Fibroblast of upper back skin (primary cell): ENCODE measurements at places on chromosomes 11 and 22.

DNA sequence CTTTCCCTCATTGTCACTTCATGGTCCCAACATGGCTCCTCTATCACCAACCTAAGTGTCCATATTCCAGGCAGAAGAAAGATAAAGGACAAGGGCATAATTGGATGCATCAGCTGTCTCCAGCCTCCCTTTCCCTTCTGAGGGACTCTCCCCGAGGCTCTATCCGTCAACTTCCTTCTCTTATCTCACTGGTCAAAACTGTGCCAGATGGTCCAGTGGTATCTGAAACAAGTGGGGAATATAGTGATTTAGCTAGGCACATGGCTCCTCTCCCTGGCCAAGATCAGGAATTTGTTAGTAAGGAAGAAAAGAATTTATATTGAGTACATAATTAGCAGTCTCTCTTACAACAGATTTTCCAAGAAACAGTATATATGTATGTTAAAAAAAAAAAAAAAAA is 12.6 kb upstream of the SPON1 start:
- DNase-seq = no peak

- no peak for DNase-seq
These were observed 170.9 kb upstream of the CTSC start for GRCh38 chr11:88508418-88508758.

DNA sequence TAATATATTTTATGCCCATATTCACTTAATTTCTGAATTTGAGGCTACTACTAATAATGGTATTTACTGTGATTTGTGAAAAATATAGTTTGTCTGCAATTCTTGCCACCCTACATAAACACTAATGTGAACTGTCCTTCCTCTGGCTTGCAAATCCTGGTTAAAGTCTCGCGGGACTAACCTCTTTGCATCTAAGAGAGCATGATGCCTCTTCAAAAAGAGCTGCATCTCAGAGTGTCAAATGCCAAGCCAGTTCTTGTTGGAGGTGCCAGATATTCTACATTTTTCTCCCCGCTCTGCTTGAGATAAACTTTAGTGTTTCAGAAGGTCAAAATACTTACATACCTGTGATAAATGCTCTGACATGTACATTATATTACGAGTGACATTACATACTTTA is 2.1 kb downstream of the ARHGAP42 start:
- DNase-seq = no peak

- no peak for DNase-seq
These were observed 92.3 kb downstream of the GAB2 start for GRCh38 chr11:78325274-78325781.

GRCh38 chr11:61775606-61776554 is 16.5 kb downstream of the TMEM258 start:
- DNase-seq = no peak

- no peak for DNase-seq
These were observed at the start of gene MS4A15 for GRCh38 chr11:60756307-60757032. Gene MS4A15, plus strand, starts transcription at chr11:60756867. Its CDS starts 6,867 bp downstream, at chr11:60763734.

DNA sequence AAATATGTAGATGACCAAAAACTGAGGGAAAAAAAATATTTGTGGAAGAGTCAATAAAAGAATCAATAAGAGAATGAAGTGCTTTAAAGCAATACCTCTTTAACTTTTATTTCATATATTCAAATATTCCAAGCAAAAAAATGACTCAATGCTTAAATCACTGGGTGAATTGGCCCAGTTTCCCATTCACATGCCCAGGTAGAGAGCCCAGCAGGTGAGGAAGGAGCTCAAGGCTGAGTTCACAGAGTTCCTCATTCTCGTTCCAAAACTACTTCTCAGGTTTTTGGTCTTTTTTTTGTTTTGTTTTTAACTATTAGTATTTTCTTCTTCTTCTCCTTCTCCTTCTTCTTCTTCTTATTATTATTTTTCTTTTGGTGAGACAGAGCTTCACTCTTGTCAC is 30.2 kb downstream of the SLC1A2 start:
- no peak for DNase-seq

DNA sequence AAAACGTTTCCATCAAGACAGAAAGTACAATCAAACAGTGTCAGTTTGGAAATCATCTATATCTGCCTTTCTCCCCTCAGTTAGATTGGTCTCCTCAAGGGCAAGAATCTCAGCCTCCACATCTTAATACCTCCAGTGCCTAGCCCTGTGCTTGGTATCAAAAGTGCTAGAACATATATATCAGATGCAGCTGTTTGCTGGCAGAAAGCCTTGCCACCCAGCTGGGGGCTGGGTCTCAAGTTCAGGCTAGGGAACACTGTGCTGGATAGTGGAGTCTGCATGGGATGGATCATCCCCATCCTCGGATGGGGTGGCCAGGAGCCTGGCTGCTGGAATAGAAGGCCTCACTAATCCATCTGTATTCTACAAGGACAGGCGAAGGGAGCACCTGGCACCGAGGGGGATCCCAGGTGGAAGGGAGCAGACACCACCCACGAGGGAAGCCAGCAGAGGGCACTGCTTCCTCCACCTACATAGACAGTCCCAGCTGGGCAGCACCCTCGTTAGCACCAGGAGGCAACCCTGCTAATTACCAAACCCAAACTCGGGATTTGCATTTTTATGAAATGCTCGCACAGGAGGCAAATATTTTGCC is 602.2 kb downstream of the BUD13 start:
- DNase-seq = no peak

DNA sequence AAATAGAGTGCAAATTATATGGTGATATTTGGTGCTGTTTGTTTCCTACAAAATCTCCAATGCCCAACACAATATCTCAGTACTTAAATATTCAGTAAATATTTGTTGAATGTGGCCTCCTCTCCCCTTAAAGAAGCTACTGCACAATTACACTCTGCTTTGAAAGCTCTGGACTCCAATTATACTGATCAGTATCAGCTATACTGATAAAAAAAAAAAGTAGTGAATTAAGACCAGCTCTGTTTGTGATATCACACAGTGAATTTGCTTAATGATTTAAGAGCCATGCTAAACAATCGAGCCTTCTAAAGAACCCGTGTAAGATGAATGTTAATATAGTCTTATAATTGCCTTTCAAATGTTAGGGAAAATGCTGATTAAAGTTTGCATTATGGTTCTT is 543.2 kb upstream of the API5 start:
- no peak for DNase-seq

GRCh38 chr22:46077669-46078099 is 72.6 kb upstream of the PPARA start:
- DNase-seq = no peak

- DNase-seq = no peak
These were observed 39.1 kb downstream of the SNX19 start for GRCh38 chr11:130876931-130877915.

DNA sequence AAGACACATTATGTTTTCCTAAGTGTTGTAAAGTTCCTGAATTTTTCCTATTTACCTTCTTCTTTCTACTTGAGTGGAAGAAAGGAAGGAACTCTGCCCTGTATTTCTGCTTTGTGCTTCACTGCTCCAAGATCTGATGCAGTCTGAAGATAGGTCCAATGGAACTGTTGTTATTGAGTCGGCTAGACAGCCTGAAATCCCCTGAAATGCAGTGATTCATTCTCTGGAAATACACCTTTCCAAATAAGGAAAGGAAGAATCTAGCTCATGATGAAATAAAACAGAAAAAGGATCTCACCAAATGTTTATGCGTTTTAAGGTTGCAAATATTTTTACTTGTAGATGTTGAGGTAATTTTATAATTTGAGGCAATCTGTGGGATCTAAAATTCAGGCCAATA is 322.8 kb downstream of the GUCY1A2 start:
- DNase-seq = peak; percentile 91

- DNase-seq = peak; percentile 86
These were observed 849.1 kb upstream of the API5 start for GRCh38 chr11:42462558-42463310.

DNA sequence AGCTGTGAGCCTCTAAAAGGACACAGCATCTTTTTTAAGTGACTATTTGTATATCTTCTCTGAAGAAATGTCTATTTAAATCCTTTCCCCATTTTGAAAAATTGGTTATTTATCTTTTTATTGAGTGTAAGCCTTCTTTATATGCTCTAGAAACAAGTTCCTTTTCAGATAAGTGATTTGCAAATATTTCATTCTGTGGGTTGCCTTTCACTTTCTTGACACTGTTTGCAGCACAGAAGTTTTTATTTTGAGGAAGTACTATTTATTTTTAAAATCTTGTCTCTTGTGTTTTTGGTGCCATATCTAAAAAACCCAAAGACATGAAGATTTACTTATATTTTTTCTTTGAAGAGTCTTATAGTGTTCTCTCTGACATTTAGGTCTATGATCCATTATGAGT is 40.1 kb upstream of the LYVE1 start:
- DNase-seq = no peak

- DNase-seq = no peak
These were observed 16.4 kb upstream of the KAT5 start for GRCh38 chr11:65695459-65696241.

GRCh38 chr11:129960216-129961214 is 42.1 kb downstream of the PRDM10 start:
- DNase-seq = peak; percentile 87

DNA sequence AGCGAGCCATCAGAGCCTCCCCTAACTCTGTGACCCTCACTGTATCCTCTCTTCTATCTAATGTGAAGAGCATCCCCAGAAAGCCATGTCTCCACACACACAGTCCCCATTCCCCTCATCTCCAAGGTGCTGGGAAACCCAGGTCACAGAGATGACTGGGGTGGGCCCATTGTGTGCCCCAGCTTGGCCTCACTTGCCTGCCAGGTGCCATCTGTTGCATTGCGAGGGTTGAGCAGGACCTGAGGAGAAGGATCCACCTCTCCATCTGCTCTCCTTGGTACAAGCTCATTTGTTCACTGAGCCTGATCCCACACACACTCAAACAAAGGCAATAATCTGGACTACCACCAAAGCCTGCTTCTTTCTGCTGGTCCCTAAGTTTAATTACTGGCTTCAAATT is 118.8 kb downstream of the SPATA19 start:
- DNase-seq = no peak
